ENCODE measurements at places on chromosomes 11 and 22.

DNA sequence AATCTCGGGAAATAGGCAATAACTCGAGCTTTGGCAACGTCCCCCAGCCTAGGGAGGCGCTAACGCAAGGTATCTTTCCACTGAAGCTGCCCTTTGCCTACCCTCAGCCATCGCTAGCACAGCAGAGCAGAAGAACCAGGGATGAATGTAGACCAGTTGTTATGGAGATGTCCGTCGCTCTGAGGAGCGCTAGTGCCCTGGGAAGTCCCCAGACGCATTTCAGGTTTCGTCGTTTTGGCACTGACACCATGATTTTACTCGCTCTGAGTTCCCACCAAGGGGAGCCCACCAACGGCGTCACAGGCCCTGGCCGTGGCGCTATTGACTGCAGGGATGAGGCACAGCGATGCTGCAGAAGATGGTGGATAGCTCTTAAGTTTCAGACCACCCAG lies 22.7 kb upstream of the BDNF start:
- no peak for DNase-seq

GRCh38 chr22:23673050-23673620 lies 17.7 kb upstream of the RGL4 start:
- no peak for DNase-seq

GRCh38 chr11:33723238-33723881 lies 12.9 kb downstream of the CD59 start:
- no peak for DNase-seq

GRCh38 chr11:133204158-133204557 lies 328.1 kb downstream of the OPCML start:
- DNase-seq: no peak

GRCh38 chr22:41831828-41832552 lies 915 bp upstream of the SREBF2 start:
- DNase-seq: no peak

DNA sequence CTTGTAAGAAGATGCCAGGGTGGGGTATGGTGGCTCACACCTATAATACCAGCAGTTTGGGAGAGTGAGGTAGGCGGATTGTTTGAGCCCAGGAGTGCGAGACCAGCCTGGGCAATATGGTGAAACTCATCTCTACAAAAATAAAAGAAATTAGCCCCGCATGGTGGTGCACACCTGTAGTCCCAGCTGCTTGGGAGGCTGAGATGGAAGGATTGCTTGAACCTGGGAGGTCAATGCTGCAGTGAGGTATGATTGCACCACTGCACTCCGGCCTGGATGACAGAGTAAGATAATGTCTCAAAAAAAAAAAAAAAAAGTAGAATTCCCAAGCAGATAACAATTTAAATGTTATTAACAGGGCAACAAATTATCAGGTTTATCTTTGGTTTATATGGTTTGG lies 20.2 kb downstream of the ACER3 start:
- no peak for DNase-seq

DNA sequence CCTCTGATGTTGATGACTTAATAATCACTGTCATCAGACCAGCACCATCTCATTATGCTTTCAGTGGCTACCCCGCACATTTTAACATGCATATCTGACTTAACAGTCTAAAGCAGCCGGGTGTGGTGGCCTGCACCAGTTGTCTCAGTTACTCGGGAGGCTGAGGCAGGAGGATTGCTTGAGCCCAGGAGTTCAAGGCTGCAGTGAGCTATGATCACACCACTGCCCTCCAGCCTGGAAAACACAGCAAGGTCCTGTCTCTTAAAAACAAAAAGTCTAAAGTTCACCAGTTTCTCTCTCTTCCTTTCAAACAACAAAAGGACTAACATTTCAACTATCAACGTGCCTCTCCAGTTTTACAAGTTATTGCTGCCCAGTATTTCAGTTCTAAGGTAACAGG lies 55.3 kb upstream of the GAB2 start:
- DNase-seq: no peak

DNA sequence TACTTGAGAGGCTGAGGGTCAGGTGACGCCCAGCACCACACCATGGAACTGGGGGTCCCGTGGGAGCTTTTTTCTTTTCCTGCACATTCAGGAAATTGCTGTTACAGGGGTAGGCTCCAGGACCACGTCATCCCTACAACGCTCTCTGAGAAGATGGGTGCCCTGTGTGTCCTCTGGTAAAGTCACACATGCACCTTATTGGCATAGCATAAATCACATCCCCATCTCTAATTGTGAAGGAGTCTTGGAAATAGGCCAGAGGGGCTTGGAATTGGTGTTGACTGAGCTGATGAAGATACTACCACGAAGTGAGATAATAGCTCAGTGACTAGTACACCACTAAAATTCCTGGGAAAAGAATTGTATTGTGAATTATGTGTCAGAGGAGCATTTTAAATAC lies 57.6 kb downstream of the TNRC6B start:
- no peak for DNase-seq

DNA sequence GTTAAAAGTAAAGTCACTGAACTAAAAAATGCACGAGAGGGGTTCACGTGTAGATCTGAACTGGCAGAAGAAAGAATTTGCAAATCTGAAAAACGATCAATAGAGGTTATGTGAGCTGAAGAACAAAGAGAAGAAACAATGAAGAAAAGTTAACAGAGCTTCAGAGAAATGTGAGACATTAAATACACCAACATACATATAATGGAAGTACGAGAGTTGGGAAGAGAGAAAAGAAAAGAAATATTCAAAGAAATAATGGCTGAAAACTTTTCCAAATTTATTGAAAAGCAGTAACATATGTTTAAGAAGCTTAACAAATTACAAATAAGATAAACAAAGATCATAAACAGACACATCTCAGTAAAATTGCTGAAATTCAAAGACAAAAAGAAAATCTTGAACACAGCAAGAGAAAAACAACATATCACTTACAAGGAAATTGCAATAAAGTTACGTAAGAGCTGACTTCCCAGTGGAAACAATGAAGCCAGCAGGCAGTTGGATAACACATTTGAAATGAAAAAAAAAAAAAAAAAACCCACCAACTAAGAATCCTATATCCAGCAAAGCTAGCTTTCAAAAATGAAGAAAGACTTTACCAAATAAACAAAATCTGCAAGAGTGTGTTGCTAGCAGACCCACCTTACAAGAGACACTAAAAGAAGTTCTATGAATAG lies 56.8 kb downstream of the EMSY start:
- DNase-seq: no peak

Data from activated T-helper 1 cell treated with anti-CD3 and anti-CD28 coated beads, Interleukin-12 subunit alpha, Interleukin-12 subunit beta, Interleukin-2, Interleukin-4 antibody, amounts not matched to agents 30 ng/mL and 10 ng/mL and 1 ng/mL, durations not matched to agents 14 hours and 24 hours and 36 hours (primary cell).